ENCODE measurements at places on chromosomes 7 and 10. TPM values are rescaled to one million over a fixed set of nuclear protein-coding genes. Genes with fewer than 3 reads are reported as not detected.

Gene ZNF273
- total RNA-seq, result 4.4 TPM

Gene LRRC17
- 2.0 TPM for total RNA-seq

Gene THSD7A
- not detected for total RNA-seq

Gene ADAMTS14
- total RNA-seq, result not detected
